ENCODE measurements at places on chromosomes 2 and 18.

DNA sequence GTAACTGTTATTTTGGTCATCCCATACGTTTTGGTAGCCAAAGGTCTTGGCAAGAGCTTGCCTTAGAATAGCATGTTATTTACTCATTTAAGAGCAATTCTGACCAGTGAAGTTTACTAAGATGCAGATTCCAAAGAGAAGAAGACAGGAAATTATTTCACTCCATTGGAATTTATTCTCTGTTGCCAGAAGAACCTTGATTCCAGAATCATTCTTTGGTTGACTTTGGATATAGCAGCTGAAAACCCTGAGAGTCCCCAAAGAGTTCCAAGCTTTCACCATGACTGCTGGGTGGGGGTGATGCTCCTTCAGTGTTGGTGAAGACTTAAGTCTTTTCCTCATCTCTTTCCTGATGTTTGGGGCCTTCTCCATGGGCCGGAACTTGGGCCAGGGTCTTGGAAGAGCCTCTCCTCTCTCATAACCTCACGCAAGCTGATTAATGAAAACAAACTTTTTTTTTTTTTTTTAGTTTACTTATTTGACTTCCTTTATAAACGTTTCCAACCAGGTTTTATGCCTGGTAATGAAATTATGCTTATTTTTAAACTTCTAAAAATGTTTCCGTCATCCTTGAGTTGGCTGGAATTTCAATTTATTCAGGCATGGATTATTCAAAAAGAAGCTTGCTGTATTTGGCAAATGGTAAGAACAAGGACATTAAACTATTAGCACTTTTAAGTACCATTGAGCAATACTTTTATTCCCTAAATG, 192.0 kb downstream of the MTX2 start:
- DNase-seq: no peak

GRCh38 chr2:86633155-86633651, 9.5 kb upstream of the RNF103 start:
- no peak for DNase-seq

GRCh38 chr2:101430156-101430555, 42.9 kb upstream of the CREG2 start:
- no peak for DNase-seq

DNA sequence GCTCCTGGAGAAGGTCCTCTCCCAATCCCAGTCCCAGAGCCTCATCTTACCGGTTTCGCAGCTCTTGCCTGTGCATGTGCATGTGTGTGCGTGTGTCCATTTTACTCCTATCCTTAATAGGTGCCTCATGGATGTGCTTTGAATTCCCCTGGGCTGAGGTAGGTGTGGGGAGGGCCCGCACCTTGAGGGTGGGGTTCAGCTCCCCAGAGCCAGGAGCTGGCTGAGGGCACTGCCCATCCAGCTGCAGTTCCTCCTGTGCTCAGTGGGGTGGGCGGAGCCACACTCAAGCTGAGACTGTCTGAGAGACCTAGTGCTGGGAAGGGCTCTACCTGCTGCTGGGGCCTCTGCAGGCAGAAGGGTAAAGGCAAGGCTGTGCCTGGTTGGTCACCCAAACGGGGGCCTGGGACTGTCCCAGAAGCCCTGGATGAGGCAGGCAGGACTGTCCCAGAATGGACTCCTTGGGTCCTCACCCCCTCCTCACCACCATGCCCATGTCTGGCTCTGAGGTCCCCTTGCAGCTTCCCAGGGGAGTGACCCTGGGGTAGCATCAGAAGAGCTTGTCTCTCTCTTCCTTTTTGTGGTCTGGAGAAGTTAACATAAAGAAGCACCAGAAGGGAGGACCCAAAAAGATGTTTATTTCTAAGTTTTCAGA, 8.9 kb downstream of the GDF7 start:
- no peak for DNase-seq

GRCh38 chr2:128628206-128628605, 309.5 kb upstream of the HS6ST1 start:
- no peak for DNase-seq

GRCh38 chr2:224584111-224584784, 915 bp downstream of the CUL3 start:
- no peak for DNase-seq

DNA sequence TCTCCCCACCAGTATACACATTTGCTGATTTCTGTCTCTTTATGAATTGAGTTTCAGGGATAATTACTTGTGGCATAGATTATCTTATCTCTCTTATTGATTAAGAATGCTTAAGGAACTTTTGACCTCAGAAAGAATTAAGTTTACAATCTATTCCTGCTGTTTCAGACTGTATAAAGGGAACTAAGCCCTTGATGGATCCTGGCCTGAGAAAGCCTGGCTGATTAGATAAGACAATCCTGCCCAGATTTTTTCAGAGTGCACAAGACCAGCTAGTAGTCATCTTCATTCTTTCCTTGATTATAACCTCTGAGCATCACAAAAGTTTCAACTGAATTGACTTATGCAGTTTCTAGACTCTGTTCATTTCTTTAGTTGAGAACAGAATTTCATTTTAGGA, 22.7 kb upstream of the TFPI start:
- DNase-seq: no peak

GRCh38 chr2:158486970-158487325, 30.2 kb downstream of the PKP4 start:
- DNase-seq: no peak

DNA sequence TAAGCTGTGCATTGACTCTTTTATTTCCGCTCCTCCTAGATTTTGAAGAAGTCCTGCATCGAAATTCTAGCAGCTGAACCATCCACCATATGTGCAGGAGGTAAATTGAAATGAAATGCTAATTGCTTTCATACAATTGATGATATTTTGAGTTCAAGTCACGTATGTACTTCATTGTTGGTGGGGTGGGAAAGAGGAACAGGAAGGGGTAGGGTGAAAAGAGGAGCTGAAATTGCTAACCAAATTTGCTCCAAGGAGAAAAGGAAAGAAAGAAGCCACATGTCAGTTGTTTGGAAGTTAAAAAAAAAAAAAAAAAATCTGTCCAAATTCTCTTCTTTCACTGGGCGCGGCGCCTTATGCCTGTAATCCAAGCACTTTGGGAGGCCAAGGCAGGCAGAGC, 77.8 kb downstream of the ANTXR1 start:
- no peak for DNase-seq

GRCh38 chr18:25817546-25818237, 272.7 kb downstream of the SS18 start:
- no peak for DNase-seq

DNA sequence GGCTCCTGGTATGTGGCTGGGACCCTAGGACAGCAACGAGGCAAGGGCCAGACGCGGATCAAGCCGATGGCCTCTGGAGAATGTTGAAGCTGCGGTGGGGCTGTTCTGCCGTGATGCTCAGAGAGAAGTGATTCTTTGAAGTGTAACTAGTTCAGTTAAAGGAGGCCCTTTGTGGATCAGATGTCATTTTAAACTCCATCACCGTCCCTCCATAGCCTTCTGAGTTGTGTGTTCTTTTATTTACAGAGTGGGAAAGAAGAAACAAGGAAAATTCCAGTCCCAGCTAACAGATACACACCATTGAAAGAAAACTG, 403 bp downstream of the PNO1 start:
- DNase-seq: no peak

GRCh38 chr2:114651933-114652332, 209.5 kb downstream of the DPP10 start:
- no peak for DNase-seq

- DNase-seq: no peak
Measured at GRCh38 chr2:111919365-111919764, 21.0 kb downstream of the MERTK start.

GRCh38 chr2:22478329-22478728, 906.6 kb upstream of the KLHL29 start:
- no peak for DNase-seq

DNA sequence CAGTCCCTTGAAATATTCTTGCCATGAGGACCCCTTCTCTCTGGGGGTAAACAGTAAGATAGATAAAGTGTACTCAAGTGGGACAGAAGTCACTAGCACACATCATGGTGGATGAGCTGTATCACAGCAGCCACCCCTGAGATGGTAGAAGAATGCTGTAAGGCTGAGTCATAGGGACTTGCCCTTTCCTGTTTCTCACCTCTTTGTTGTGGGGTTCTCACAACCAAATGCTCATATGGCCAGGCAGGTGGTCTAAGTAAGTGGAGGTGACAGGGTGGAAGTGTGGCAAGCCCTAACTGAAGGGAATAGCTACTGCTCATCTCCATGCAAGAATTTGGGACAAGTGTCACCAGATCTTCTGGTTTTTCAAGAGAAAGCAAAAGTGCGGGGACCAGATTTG, 202.7 kb upstream of the SLC14A2 start:
- no peak for DNase-seq

GRCh38 chr2:98460573-98461497, 16.2 kb downstream of the INPP4A start:
- DNase-seq: no peak

DNA sequence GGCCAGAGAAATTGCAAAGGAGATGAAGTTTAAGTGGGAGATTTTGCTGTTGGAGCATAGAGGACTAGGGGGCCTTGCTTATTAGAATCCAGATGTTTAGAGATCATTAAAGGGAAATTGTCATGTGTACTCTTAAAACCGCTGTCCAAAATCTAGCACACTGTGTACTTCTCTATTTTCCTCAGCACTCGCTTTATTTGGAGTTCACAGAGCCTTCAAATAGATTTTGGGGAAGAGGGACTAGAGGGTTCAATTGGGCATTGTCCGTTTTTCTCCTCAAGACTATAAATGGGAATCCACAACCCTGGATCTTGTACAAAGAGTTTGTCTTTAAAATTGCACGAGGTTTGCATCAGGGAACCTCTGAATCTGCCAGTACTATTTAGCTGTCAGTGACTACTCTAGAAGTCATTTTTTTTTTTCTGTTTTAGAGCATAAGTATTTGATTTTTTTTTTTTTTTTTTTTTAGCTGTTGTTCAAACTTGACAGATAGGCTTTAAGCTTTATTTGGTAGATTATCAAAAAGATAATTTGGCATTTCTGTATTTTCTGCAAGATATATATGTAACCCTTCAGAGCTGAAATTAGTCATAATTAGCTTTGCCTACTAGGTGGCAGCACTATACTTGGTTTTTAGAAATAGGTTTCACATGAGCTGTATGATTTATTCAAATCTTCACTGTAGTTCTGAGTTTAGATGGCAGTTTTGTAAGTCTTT, 14.2 kb downstream of the PMS1 start:
- DNase-seq: no peak

DNA sequence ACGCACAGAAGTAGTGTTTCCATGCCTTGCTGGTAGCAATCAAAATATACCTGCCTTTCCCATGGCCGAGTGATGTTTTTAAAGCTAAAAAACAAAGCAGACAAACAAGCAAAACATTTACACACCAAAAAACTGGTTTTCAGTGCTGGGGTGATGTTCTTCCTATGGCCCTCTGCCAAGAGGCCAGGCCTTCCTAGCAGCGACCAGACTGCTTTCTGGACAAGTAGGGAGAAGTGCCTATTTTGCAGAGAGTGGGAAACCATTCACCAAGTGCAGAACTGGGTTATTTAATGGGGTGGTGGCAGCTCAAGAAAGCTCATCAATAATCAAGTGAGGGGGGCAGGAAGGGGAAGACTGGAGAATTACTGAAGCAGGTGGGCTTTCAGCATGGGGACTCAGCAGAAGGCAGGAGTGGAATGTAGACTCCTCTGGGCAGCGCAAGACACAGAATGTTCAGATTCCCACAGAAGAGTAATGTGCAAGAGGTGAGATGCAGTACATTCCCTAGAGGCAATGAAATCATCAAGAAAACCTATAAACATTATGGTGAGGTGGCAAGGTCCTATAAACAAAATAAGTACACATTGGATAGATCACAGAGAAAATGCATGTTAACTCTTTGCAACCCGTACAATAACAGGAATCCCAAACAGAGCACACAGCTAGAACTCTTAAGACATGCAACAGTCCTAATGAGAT, 44.0 kb downstream of the CPO start:
- no peak for DNase-seq

DNA sequence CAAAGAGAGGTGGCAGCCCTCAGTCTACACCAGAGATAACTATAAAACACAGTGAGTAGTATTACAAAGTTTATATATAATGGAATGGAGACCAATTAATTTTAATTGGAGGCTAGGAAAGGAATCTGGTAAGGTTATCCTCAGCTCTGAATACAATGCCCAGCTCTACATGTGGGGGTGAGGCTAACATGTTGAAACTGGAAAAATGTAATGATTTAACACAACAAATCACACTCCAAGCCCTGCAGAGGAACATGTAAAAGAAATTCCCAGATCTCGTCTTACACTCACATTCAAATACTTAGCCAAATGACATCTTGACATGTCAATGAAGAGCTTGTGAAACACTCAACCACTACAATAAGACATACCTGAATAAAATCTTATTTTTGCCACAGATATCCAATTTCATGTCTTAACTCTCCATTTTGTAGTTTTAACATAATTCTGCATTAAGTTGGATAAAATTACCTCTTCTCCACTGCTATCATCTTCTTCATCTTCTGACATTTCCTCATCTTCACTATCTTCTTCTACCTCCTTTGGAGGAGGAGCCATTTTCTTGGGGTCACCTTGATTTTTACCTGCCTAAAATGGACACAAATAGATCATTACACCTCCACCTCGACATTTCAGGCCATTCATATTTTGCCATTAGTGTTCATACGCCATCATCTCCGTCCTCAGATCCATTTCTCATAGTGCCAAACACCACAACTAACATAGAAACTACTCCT, 1.4 kb downstream of the NCL start:
- no peak for DNase-seq

DNA sequence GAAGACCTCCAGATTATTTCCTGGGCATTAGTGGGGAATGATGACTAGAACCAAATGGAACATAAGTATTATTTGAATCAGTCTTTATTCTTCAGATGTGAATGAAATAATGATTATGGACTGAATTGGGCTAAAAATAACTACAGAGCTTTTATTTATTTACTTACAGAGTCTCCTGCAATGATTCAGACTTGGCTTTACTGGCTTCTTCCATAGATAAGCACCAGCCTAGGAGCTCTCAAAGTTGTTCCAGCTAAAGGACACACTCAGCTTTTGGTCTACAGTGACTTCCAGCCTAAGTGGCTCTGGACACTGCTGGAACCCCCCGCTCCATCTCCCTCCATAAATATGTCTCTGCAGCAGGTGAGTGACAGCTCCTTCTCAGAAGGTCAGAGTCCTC, 24.3 kb upstream of the ARHGAP25 start:
- DNase-seq: no peak

DNA sequence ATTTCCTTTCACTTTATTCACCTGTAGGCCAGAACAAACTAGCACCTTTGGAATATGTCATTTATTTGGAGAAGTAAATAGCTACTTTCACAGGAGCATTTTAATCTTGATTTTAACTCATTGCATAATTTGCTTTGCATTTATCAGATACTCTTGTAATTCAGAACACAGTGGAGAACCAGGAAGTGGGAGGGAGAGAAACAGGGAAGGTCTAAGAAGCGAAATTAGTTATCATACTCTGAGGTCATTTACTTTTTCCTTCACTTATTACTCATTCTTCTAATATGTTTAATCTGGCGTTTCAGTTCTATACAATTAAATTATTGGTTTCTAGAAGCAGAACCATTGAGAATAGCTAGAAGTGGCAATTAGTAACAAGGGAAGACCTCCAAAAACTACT, 20.7 kb downstream of the RBM44 start:
- DNase-seq: no peak

GRCh38 chr2:224062481-224063297, 23.6 kb upstream of the SERPINE2 start:
- no peak for DNase-seq

Measured in pulmonary artery endothelial cell (primary cell).